T-helper 9 cell (primary cell): ENCODE measurements at places on chromosomes 7 and 10.
A peak's percentile ranks its signal among the peaks of the same experiment; 100 is the strongest.

- peak; percentile 15 for DNase-seq
Observed at GRCh38 chr7:30594048-30594539, 584 bp upstream of the GARS1 start.

- no peak for DNase-seq
Observed at GRCh38 chr7:27176962-27177794, 3.1 kb upstream of the HOXA10 start.

DNA sequence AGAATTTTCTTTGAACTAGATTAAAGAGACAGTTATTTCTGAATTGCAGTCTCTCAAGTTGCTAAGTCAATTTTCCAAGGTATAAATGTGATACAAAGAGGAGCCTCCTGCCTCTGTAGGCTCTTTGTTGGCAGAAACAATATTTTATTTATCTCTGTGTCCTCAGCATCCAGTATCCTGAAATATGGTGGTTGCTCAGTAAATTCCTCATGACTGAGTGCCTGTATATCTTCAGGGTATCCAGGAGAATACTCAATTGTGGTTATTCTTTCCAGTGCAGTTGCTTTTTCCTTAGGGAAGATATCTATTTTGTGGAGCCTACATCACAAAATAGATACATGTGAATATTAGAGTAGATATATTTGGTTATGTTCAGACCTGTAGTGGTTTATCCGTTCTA is 144.8 kb upstream of the FERD3L start:
- DNase-seq = no peak

DNA sequence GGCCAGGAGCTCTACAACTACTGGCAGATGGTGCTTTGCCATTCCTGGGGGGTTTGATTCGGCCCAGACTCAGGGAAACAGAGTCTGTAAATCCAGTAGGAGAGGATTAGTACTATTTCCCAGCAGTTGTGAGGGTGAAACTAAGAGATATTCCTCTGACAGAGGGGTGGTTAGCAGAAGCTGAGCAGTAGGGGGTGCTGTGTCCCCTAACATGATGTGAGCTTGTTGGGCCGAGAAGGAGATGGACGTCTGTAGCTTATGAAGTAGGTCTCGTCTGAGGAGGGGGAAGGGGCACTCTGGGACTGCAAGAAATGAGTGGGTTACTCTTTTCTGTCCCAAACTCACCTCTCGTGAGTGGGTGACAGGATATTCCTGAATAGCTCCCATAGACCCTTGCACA is 179.2 kb upstream of the MBL2 start:
- DNase-seq = no peak

GRCh38 chr10:78448470-78448869 is 414.8 kb downstream of the RPS24 start:
- DNase-seq = no peak

DNA sequence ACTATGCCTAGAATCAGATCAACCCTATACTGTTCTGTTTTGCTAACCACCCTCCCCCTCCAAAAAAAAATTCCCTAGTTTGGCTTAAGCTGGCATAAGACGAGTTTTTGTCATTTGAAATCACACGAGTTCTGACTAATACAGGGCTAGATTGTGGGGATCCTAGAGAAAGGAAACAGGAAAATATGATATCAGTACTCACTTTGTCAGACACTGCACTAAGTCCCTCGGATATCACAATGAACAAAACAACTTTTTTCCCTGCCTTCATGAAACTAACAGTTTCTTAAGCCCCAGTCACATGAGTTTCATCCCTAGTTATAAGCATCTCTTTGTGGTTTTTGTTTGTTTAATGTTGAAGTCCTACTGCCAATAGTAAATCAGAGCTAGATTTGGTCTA is 118.5 kb downstream of the ITGB8 start:
- DNase-seq = no peak

- DNase-seq = no peak
Observed at GRCh38 chr10:89602919-89603318, 42.1 kb downstream of the PANK1 start.

DNA sequence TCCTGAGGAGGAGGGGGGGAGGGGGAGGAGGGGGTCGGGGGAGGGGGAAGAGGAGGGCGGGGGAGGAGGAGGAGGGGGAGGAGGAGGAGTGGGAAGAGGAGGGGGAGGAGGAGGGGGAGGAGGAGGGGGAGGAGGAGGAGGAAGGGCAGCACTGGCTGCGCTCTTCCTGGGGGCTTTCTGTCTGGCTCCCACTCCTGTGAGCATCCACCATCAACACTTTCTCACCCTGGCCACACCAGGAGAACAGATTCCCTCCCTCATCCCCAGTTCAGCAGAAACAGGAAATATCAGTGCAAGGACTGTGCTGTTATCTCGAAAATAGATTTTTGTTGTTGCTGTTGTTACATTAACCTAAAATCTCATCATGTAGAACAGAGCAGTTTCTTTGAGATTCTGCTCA is 530.5 kb downstream of the ACTR3B start:
- no peak for DNase-seq

DNA sequence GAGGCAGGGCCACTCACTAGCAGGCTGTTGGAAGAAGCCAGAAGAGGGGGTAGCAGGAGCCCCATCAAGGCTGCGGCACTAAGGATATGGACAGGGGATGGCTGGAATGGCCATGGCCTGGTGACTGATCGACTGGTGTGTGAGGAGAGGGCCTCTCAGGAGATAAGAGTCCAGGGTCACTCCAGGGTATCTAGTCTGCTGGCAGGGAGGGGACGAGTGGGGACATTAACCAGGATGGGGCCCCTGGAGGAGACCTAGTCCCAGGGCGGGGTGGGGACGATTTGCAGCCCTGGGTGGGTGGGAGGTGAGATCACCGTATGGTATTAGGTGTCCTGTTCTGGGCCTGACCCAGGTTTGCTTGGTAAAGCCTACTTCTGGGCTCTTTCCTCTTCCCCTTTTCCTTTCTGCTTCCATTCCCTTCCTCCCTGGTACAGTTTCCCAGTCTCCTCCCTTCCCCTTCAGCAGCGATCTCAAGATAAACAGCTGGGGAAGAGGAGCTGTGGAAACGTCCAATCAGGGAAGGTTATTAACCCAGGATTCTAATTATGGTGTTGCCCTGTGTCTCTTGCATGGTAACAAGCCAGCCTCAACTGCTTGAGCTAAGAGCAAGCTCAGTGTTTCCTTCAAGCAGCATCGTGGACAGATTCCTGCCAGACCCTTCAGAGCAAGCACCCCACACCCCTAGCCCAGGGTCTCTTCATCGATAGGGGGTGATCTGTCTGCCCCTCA is 233.2 kb downstream of the RPS24 start:
- DNase-seq = no peak

DNA sequence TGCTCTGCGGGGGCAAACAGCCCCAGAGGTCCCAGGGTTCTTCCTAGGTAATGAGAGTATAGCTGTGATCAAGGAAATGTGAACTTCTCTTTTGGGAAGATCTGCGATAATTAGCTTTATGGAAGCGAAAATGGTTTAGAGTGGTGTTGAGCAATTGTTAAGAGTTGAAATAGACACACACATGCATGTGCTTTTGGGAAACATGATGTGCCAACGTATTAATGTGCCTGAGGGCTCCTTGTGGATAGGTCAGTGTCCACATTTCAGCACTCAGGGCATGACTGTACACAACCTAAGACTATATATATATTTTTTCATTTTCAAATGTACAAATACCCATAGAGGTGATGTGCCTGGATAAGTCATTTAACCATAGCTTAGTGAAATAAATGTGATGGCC is 67.0 kb downstream of the GSDME start:
- DNase-seq = no peak

GRCh38 chr7:84422790-84423189 is 228.2 kb upstream of the SEMA3A start:
- no peak for DNase-seq

- no peak for DNase-seq
Observed at GRCh38 chr7:23285657-23286646, 13.2 kb upstream of the MALSU1 start.

- no peak for DNase-seq
Observed at GRCh38 chr7:158061884-158062656, 525.6 kb downstream of the PTPRN2 start.

GRCh38 chr7:44988701-44989100 is 9.9 kb upstream of the MYO1G start:
- DNase-seq = no peak

DNA sequence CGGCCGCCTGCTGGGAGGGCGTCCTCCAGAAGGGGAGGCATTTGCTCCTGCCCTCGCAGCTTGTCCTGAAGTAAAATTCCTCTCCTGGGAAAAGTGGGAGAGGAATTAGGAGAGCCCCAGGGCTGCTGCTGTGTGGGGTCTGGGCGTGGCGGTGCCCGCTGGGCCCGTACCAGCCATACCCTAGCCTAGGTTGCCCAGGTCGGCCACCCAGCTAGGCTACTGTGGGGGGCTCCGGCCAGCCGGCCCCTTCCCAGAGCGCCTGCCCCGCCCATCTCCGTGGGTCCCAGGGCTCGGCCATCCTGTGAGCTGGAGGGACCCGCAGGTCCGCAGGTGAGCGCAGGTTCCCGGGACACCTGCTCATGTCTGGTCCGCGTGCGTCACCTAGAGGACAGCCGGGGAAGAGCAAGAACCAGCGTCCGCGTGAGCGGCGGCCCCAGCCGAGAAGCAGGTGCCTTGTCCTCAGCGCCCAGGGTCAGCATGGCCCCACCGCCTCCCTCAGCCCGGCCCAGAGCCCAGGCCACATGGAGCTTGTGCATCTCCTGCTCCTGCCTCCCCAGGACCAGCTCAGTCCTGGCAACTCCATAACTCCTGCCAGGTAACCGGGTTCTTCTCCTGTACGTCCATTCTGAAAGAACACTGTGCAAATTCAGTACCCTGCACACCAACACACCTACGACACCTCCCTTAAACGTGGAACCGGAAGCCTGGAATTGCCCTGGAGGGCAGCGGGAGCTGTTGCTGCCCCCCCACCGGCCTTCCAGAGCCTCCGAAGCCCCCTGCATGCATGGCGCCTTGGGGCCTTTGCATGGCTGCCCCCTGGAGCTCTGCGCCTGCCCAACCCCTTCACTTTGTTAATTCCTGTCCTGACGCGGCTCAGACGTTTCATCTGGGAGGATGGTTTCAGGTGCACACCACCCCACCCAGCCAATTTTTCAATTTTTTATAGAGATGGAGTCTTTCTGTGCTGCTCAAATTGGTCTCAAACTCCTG is 22.8 kb upstream of the FOXL3 start:
- DNase-seq = no peak

- no peak for DNase-seq
Observed at GRCh38 chr10:133173860-133174640, 14.0 kb downstream of the KNDC1 start.
